ENCODE measurements at places on chromosomes 11 and 22.
A peak's percentile ranks its signal among the peaks of the same experiment; 100 is the strongest.

- DNase-seq: no peak
Observed at GRCh38 chr11:121199516-121199915, 93.1 kb upstream of the SC5D start.

DNA sequence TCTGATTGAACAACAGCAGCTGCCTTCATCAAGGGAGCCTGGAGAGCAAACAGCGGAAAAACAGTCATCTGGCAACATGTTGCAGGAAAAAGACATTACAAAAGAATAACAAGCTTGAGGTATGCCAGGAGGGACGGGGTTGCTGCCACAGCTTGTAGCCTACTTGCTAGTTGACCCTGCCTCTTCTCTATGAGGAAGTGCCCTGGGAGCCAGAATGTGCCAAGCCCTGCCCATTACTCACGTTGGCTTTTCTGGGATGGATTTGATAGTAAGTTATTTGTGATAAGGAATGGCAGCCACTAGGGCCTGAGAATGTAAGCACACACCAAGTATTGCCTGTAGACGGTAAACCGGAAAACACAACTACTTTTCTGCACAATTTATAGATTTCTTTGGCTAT is 113.5 kb upstream of the KIRREL3 start:
- DNase-seq: no peak

GRCh38 chr22:23197836-23198235 is 17.5 kb downstream of the BCR start:
- DNase-seq: no peak

DNA sequence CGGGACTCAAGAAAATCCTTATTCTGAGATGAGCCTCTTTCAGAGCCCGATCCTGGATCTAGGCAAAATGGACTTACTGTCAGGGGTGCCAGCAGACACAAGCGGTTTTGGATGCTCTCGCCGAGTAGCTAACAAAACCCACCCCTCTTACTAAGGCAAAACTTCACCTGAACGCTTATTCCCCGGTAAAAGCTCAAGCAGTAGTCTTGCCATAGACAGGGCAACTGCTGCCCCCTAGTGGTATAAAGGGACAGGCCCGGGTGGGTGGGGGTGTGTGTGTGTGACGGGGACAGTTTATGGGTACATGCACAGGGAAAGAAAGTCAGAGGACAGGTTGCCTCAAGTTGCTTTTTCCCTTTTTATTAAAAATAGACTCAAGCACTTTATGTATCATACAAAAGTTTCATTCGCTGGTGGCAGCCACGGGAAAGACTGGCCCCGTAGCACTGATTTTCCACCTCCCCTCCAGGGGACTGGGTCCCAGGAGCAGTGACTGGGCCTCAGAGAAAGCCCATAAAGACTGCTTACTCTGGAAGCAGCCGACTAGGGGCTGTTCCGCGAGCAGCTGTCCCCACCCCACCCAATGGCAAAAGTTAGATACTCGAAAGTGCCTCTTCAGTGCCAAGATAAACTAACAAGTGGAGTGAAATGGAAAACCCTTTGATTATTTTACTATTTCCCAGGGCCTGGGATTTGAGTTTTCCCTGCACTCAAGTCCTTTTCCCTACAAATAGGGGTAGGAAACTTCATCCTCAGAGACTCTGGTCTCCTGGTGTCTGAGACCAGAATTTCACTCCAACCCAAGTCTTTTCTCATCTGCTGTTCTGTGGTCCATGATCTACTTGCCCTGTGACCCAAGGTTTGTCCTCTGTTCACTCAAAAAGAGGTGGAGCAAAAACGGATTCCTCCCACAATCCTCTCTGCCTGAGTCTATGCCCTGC is 4.7 kb downstream of the YPEL4 start:
- peak; percentile 92 for DNase-seq

- DNase-seq: no peak
Observed at GRCh38 chr11:70574725-70575347, 176.5 kb downstream of the CTTN start.

DNA sequence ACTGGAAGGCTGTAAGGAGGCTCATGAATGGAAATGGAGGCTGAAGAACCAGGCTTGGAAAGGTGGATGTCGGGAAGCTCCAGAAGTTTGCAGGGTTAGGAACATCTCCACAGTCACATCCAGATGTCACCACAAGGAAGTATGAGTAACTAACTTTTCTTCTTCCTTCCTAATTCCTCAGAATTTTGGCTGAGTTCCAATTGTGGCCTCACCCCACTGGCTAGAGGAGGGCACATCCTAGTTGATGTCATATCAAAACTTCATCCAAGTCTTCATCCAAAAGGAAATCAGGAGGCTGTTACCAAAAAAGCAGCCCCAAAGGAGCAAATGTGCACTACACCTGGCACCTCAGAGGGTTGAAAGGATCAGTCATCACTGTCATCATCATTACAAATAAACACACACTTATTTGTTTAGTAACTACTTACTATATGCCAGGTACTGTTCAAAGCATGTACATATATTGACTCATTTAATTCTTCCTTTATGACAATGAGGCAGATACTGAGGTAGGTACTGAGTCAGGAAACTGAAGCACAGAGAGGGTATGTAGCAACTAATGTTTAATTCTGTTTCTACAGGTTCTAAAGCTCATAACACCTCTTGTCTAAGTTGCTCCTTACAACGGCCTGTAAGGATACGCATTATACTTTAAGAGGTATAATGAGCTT is 7.3 kb upstream of the PTPN5 start:
- DNase-seq: no peak

DNA sequence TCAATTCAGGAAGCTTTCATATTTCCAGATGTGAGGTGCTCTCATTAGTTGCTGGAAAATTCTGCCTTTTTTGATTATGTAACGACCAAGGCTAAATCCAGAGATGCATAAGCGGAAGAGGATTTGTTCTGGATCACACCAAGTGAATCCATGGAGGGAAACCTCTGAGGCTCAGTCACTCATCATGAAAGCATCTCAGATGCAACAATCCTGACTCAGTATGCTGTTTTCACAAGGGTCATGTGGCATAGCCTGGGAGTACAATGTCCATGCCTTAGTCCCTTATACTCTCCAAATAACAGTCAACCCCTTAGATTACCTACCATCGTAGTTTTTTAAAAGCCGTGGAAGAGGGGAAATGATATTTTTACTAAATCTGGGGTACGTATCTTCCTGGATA is 445.6 kb downstream of the NTM start:
- no peak for DNase-seq

GRCh38 chr22:32411402-32411801 is 645 bp downstream of the RTCB start:
- DNase-seq: no peak

DNA sequence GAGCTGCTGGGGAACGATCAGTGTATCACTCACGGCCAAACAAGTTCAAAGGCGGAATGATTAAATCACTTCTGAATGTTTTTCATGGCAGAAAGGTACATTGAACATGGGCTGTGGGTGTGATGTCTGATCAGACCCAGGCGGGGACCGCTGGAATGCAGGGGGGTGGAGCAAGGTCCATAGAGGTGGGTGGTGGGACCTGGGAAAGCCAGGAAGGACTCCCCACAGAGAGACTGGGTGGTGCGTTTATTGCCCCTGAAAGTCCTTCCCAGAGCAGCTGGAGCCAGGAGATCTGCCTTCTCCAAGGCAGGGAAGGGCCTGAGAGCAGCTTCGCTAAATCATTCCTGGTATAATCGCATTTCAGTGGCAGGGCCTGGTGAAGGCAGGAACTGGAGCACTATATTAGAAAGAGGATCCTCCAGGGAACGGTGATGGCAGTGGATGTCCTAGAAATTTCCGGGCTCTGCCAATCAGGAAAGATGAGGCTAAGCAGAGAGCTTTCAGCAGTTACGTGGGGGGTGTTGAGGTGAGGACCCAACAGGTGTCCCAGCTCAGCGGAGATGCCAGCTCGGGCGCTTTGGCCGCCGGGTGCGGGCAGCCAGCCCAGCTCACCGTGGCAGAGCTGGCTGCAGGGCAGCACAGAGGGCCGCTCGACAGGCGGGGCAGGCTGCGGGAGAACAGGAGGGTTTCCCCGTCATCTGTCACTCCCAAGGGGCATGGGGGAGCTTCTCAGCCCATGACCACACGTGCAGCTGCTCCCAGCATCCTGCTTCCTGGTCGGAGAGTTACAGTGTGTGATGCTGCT is 271.7 kb downstream of the CTTN start:
- no peak for DNase-seq

DNA sequence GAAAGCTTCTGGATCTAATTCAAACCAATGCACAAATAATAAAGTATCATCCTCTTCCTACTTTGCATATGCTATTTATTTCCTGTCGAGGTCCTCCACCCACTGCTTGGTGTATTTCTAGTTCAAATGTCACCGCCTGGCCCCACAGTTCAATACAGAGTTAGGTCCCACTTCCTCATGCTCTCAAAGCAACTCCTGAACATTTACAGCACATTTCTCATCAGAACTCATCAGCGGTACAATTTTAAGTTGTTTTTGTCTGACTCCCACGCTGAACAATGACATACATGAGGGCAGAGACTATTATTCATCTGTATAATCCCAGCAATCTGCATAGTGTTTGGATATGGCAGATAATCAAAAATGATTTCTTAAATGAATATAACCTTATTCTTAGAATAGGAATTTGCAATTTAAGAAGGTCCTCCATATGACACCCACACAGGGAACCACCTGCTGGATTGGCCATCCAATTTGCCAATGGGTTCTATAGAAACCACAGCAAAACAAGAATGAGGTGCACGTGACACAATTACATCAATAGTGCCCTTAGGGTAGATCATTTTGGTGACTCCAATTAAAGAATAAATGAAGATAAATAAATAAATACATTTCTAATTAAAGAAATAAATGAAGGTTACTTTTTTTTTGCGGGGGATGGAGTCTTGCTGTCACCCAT is 54.2 kb downstream of the SLC25A17 start:
- no peak for DNase-seq

DNA sequence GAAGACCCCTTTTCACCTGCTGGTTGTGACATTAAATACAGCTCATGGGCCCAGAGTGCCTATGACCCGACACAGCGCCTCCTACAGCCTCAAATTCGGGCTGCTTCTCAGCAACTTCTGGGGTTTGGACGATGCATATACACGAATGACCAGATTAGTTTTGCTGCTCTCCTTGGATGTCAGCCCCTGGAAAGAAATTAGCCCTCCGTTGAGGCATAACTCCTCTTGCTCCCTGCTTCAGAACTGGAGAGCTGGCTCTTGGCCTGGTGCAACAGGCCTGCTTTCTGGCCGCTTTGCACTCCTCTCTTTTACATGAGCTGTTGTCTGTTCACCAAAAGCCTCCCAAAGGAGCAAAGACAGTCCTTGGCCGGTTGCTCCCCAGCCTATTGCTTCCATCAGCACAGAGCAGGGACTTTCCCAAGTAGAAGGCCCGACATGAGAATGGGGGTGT is 3.3 kb downstream of the TECTA start:
- no peak for DNase-seq

Measured in activated T-cell treated with anti-CD3 and anti-CD28 coated beads, Interleukin-2, amount 50 U/mL, for 48 hours (primary cell).